Naive thymus-derived CD4-positive, alpha-beta T cell (primary cell): ENCODE measurements at places on chromosomes 7 and 10.

GRCh38 chr7:72057796-72058195 is 354.3 kb downstream of the CALN1 start:
- no peak for DNase-seq

DNA sequence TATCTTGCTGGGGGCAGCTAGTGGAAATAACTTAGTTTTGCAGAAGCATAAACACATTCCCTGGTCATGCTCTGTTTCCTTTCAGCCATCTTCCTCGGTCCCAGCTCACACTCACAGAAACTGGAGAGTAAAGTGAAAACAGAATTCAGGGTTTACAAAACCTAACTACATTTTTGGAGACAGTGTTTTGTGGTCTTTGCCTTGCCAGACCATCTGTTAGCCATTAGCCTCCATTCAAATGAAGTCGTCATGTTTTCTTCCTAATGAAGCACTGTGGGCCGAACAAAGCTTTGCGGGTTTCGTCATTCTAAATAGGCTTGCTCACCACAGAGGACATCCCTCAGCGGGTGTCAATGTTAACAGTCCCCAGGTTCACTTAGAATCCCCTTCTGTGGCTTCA is 214.6 kb upstream of the TMEM72 start:
- no peak for DNase-seq

GRCh38 chr10:59271160-59271559 is 91.2 kb downstream of the FAM13C start:
- DNase-seq: no peak

DNA sequence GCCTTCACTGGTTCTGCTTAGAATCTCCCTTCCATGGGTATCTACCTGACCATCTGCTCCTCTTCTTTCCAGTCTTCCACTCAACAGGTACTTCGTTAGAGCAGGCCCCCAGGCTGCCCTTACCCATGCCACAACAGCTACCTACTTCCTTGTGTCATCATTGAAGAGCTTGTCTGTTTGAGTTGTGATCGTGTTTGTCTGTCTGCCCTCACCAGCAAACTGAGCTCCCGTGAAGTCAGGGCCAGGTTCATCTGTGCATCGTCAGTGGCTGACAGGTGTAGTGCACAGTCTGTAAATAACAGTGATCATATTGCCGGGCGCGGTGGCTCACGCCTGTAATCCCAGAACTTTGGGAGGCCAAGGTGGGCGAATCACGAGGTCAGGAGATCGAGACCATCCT is 5.0 kb downstream of the NIPSNAP2 start:
- no peak for DNase-seq

DNA sequence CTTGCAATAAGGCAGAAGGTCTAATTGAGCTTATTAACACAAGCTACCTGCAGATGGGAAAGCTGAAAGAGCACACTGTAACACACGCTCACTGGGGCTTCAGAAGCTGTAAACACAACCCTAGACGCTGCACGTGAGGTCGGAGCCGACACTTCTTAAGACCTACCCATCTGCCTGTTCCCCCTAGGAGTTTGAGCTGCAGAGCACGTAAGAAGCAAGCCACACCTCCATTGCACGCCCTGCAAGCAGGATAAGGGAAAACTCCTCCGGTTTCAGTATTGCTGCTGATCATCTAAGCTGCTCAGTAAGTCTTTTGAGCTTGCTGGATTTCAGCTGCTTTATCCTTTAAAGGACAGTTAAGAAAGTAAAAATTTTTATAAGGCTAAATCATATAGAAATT is 244.0 kb upstream of the ZWINT start:
- no peak for DNase-seq
